ENCODE measurements at places on chromosomes 1 and 21.

DNA sequence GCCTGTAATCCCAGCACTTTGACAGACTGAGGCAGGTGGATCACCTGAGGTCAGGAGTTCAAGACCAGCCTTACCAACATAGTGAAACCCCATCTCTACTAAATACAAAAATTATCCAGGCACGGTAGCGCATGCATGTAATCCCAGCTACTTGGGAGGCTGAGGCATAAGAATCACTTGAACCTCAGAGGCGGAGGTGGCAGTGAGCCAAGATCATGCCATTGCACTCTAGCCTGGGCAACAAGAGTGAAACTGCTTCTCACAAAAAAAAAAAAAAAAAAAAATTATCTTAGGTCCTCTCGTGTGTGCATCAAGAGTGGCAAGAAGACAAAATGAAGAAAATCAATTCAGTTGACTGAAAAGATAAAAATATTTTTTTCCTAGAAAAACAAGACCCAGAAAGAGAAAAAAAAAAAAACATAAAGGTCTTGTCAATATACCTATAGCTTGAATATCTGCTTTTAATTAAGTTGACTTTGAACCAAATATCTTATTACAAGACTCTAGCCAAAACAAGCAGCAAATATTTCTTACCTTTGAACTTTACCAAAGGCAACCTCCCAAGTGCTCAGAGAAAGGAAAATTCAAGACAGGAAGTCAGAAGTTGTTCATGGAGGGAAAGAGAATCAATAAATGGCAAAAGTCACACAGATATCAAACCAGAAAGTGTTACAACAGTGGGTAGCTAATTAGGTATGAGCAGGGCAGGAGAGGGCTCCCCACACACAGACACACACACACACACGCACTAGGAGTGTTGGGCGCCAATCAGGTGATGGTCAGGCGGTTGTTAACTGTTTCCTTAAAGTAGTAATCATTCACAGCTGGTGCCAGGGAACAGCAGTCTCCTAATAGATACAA is 29.6 kb downstream of the ITLN2 start:
- DNase-seq, result no peak

- no peak for DNase-seq
Measured at GRCh38 chr1:173117761-173118160, 67.0 kb upstream of the TNFSF18 start.

DNA sequence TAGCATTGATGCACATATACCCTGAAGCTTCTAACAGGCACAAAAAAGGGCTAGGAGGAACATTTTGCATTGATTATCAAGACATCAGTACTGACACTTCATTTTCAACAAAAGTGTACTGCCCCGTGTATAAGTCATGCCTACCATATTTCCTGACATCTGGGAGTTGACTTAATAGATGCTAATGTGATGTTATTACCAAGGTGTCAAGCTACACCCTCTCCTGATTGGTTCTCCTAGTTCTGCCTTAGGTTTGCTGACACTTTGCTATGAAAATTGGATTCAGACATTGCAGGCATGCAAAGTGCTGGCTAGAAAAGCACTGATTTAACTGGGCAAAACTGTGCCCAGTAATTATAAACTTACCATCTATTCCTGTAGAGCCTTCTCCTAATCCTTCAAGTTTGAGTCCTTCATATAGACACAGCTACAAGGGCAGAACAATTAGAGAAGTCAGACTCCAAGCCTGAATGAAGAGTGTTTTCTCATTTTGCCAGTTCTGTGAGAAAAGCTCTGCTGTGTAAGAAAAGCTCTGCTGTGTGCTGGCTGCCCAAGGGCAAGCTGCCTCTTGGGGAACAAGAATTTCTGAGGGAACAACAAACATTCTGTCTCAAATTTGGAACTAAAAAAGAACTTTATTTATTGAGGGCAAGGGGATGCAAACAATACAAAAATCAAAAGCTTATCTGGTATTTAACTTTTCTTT is 11.2 kb downstream of the S100A10 start:
- no peak for DNase-seq

- DNase-seq, result no peak
Measured at GRCh38 chr1:116352349-116352813, 20.7 kb upstream of the ATP1A1 start.
